ENCODE measurements at places on chromosomes 12 and 14. TPM values are rescaled to one million over a fixed set of nuclear protein-coding genes. Genes with fewer than 3 reads are reported as not detected.

GZMB gene
- polyA plus RNA-seq: 0.70 TPM

VASH1 gene
- 36.7 TPM for polyA plus RNA-seq

DNA sequence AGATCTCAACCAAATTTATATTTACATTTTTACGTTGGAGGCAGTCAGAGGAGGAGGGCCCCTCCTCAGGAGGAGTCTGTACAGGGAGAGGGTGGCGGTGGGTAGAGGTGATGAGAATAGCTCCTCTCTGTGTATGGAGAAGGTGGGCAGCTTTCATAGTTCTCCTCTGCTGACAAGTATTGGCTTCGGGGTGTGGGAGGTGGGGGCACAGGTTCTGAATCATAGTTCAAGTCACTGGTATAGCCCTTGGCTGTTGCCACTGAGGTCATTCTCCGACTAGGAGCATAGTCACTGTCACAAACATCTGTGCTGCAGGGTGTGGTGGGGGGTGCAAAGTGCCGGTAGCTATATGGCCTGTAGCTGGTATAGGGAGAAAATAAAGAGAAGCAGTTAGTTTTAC, 50.3 kb downstream of the BCL2L14 start:
- no peak for DNase-seq

NANOG gene
- polyA plus RNA-seq: 0.17 TPM

GRCh38 chr12:79128956-79129355, 264.4 kb downstream of the SYT1 start:
- no peak for DNase-seq

PLEKHH1 gene
- polyA plus RNA-seq: 15.9 TPM

KRT85 gene
- polyA plus RNA-seq: 0.06 TPM

- DNase-seq: no peak
Observed at GRCh38 chr12:77725611-77726010, 105.1 kb upstream of the NAV3 start.

DNA sequence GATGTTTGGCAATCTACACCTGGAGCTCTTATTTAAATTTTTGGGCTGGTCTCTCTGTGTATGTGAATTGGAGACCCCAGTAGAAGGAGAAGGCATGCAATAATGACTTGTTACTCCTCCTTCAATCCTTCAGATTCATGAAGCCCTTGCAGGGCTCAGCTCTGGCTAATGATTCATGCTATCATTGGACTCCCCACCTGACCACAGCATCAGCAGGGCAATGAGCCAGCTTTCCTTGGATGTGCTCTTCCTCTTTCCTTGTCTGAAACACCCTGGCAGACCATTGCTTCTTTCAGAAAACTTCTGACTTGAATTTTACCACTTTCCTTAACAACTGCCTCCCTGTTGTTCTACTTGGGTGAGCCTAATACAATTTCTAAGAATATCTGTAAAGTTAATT, 1019.2 kb downstream of the AACS start:
- no peak for DNase-seq

TMEM119 gene
- polyA plus RNA-seq: 41.7 TPM

- no peak for DNase-seq
Observed at GRCh38 chr14:75607044-75607443, 28.6 kb downstream of the FLVCR2 start.

GRCh38 chr14:102222009-102222575, 82.4 kb downstream of the WDR20 start:
- DNase-seq: no peak

MANSC4 gene
- polyA plus RNA-seq: 0.42 TPM

RPL41 gene
- polyA plus RNA-seq: 6,129 TPM

GRCh38 chr14:89255852-89256251, 161.2 kb downstream of the FOXN3 start:
- no peak for DNase-seq

DNA sequence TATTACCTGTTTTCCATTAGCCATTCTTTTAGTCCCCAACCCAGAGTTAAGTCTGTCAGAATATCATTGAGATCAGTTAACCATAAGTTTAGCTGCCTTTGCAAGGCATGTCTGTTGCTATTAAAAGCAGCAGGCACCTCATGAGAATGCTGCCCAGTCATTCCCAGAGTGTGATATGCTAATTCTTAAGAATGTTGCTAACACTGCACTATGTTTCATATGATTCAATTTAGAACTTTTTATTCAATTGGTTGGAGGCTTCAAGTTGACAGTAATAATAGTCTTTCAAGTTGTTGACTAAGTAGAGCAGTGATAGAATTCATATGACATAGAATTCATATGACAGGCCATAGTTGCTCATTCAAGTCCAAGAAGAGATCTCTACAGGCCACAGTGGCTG, 292.3 kb downstream of the FUT8 start:
- DNase-seq: peak; percentile 6

ART4 gene
- 0.89 TPM for polyA plus RNA-seq

ALDH6A1 gene
- 17.8 TPM for polyA plus RNA-seq

TSPAN8 gene
- polyA plus RNA-seq: 1.3 TPM

DNA sequence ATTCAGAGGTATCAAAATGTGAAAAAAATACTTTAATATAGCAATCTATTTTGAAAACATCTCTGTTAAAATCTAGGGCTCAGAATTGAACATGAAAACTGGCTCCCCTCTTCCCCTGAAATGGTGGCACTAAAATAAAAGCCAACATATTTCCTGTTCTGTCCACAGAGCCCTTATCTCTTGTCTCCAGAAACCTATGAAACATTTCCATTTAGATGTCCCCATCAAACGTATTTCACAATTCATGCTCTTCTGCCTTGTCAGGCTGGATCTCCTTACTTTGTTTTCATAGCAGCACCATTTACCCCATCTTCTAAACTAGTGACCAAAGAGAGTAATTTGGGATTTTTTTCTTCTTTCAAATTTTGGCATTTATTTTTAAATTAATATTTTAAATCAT, 42.4 kb downstream of the PDE3A start:
- DNase-seq: no peak

DNA sequence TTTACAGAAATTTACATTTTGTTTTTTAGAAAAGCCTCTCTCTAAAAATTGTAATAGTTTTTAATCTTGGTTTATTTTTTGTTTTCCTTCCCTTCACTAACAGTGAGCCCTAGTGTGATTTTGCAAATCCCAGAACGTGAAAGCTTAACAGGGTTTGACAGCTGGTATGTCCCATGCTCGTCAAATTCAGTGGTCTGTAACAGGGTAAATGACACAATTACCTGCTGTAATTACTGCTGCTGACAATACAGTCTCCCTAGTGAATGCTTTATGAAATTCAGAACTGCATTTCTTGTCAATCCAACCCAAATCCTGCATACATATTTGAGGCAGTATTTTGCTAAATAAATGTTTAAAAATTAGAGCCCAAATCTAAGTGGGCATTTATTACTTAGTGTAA, 249.2 kb downstream of the NELL2 start:
- DNase-seq: no peak

DIO2 gene
- 0.84 TPM for polyA plus RNA-seq

GRCh38 chr14:35353409-35354172, 51.0 kb downstream of the NFKBIA start:
- no peak for DNase-seq

GRCh38 chr12:93426412-93426805, 15.3 kb downstream of the UBE2N start:
- DNase-seq: no peak

GRCh38 chr12:58459191-58459590, 461.1 kb downstream of the LRIG3 start:
- DNase-seq: no peak

NGB gene
- polyA plus RNA-seq: not detected

DLGAP5 gene
- polyA plus RNA-seq: 14.7 TPM

All from right lung (tissue), 10 donors.